ENCODE measurements at places on chromosomes 7 and 10. TPM values are rescaled to one million over a fixed set of nuclear protein-coding genes. Genes with fewer than 3 reads are reported as not detected.

Gene AKR1D1
- 0.10 TPM for total RNA-seq

Gene C7orf57
- total RNA-seq: 0.15 TPM

Gene TEX36
- 0.25 TPM for total RNA-seq

Gene VGF
- total RNA-seq: 43.2 TPM

Gene TUBB8
- 0.39 TPM for total RNA-seq

Gene ADCY1
- total RNA-seq: 0.05 TPM

Gene TMEM196
- not detected for total RNA-seq

Data from HCT116 (cell line).